Memory B cell (primary cell): ENCODE measurements at places on chromosomes 3 and 15.

- no peak for DNase-seq
Observed at GRCh38 chr3:121981473-121981872, 40.6 kb downstream of the ILDR1 start.

DNA sequence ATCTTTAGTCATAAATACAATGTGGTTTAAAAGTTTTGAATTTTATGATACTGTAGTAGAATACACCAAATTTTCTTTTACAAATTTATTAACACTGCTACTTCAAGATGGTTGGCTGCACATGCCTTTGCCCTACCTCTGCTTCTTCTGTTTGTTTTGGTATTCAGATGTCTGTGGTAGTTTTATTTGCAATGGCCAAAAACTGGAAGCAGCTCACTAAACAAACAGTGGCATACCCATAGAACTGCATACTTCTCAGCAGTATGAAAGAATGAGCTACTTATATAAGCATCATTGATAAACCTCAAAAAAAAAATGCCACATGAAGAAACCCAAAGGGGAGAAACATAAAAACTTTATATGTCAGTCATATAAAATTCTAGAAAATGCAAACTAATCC, 19.5 kb downstream of the ARIH2 start:
- DNase-seq = no peak

GRCh38 chr15:75195766-75196241, 5.9 kb upstream of the C15orf39 start:
- no peak for DNase-seq

GRCh38 chr15:44670087-44670950, 6.9 kb upstream of the SPG11 start:
- DNase-seq = peak; percentile 32

DNA sequence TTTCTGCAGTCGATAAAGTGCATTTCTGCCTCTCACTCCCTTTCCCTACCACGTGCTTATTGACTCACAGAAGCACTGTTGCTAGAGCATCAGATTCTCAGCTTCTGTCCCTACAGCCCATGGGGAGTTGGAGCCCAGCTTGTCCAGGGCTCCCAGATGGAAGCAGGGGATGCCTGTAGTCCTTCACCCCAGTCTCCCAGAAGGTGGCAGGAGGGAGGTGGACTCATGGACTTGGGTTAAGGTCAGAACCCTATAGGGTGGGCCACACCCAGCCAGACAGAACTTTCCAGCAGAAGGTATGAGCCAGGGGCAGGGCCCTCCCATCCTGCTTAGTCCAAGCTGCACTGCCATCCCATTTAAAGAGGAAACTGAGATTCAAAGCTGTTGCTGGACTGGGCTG, 33.1 kb upstream of the SEMA3F start:
- DNase-seq = no peak

GRCh38 chr15:63553388-63553791, 43.8 kb upstream of the FBXL22 start:
- no peak for DNase-seq

DNA sequence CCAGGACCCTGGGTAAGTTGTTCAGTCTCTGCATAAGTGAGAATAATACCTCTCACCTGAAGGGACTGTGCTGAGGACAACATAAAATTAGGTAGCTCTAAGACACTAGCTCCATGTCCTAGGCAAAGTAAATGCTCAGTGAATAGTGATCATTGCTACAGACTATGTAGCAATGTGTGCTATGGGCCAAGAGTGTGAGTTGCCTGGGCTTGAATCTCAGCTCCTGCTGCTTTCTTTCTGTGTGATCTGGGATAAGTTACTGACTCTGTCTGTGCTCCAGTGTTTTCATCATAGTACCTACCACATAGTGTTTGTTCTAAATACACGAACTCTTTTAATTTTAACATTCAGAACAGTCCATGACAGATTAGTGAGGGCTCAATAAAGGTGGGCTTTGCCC, 81.1 kb upstream of the MFGE8 start:
- DNase-seq = no peak

- no peak for DNase-seq
Observed at GRCh38 chr3:170905862-170906261, 2.6 kb downstream of the EIF5A2 start.

DNA sequence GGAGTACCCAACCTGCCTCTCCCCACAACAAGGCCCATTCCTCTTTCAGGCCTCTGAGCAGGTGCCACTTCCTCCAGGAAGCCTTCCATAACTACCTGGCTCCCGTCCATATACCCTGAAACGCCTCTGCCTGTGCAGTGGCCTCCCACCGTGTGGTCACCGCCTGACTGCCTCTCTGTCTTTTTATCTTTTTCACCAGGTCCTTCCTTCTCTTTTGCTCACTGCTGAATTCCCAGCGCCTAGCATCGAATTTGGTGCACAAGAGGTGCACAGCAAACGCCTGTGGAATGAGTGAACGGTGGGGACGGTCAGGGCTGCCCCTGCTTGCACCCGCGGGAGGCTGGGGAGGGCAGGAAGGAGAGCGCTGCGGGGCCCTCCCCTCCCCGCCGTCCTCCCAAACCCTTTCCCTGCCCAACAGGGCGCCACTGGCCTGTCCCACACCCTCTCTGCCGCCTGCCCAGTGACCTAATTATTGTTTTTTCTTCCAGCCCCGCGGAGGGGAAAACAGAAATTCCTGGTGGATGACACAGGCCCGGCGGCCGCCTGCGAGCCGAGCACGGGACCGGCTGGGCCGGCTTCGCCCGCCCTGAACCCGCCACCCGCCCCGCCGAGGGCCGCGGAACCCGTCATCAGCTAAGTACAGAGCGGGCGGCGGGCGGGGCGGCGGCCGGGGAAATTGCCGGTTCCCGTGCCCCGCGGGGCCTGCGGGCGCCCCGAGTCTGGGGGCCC, 140.1 kb downstream of the SMAD6 start:
- DNase-seq = peak; percentile 49

DNA sequence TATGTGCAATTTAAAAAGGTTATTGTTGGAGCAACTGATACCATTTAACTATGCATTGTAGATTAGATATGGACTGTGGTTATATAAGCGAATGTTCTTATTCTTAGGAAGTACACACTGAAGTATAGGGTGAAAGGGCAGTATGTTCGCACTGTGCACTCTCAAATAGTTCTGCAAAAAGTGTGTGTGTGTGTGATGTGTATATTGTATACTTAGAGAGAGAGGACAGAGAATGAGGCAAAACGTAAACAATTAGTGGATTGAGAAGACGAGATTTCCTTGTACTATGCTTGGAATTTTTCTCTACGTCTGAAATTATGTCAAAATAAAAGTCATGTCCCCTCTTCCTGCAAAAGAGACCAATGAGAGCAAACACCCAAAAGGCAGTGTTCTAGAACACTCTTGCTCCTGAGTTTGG, 30.4 kb downstream of the LSM3 start:
- DNase-seq = no peak

DNA sequence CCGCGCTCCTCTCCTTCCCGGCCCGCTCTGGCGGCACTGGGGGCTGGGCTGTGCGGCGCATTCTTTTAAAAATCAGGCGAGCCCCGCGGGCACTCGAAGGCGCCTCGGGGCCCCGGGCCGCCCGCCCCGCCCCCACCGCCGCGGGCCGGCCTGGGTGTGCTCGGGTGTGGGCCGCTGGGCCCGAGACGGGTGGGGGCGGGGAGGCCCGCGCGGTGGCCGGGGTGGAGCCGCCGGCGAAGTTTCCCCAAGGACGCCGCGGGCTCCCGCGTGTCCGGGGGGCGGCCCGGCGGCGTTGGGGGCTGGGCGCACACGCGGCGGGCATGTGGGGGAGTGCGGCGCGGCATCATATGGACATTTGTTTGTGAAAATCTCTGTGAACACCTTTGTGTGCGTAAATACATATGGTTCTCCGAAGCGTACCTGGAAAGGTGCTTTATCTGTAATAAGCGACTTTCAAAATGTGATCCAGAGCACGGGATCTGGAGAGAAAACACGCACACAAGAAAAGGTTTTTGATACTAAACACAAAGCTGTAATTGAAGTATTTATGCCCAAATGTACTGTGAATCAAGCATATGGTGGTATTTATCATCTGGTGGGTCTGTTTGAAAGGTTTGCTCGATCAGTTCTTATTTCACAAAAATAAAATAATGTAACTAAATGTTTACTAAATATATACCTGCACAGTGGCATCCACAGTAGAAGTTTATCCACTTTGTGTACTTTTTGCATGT, 612 bp upstream of the TBL1XR1 start:
- peak; percentile 71 for DNase-seq

- no peak for DNase-seq
Observed at GRCh38 chr15:17026633-17027032, 3515.0 kb downstream of the GOLGA6L6 start.

DNA sequence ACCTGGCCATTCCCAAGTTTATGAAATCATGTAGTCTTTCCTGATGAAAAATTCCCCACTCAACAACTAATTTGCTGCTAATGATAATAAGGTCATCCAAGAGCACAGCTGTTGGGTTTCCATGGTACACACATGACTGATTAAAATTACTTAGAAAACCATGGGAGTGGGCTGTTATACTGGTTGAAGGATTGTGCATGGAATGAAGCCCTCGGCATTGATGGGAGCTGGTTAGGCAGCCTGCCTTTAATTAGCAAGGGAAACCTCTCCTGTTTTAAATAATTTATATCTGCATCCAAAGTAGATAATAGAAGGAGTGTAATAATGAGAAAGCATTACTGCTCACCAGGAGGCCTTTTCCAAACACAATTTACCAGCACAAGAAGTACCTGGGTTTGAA, 235.1 kb upstream of the CFAP20DC start:
- DNase-seq = no peak

DNA sequence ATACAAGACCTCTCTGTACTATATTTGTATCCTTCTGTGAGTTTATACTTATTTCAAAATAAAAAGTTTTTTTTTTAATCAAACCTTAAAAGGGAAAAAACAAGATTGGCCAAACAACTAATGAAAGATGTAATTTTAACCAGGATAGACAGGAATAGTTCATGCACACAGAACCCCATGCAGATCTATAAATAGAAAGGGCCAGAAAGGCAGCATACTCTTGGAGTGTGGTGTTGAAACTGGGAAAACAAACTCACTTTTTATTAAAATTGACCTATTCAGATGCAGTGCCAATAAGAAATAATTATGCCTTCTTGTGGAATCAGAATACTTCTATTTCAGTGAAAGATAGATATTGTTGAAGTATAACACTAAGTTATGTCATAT, 204.6 kb downstream of the PLCL2 start:
- DNase-seq = no peak

DNA sequence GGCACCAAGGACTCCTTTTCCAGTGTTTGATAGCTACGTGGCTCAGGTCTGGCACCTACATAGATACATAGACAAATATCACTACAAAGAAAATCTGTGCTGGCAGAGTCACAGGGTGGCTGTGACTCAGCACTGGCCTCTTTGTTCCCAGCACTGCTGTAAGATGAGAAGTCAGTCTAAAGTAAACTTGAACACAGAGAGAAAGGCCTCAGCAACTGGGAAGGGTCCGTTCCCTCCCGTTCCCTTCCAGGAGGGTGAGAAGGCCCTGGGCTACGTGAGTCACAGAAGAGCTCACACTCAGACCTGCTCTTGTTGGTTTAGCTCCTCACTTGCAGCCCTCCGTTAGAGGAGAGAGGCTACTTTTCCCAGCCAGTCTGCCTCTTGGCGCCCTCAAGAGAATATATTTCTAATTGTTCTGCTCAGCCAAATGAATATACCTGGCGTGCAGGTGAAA, 23.1 kb downstream of the ANXA2 start:
- DNase-seq = no peak

- no peak for DNase-seq
Observed at GRCh38 chr3:71110385-71111222, 472.9 kb downstream of the FOXP1 start.

GRCh38 chr3:162738784-162739183, 1242.2 kb downstream of the OTOL1 start:
- DNase-seq = no peak

GRCh38 chr15:32119694-32120330, 89.5 kb downstream of the CHRNA7 start:
- DNase-seq = no peak

- DNase-seq = no peak
Observed at GRCh38 chr3:184641430-184641829, 70.4 kb downstream of the MAGEF1 start.

- no peak for DNase-seq
Observed at GRCh38 chr3:127371846-127372245, 84.0 kb upstream of the PRR20G start.

GRCh38 chr3:98556164-98557130, 24.7 kb downstream of the GPR15 start:
- no peak for DNase-seq

GRCh38 chr15:38885001-38885400, 320.4 kb upstream of the RASGRP1 start:
- DNase-seq = no peak

GRCh38 chr3:139670196-139670595, 7.6 kb downstream of the NMNAT3 start:
- DNase-seq = no peak

GRCh38 chr15:62739507-62739906, 303.0 kb upstream of the TPM1 start:
- DNase-seq = no peak

GRCh38 chr3:162643245-162643644, 1146.6 kb downstream of the OTOL1 start:
- DNase-seq = no peak
